ENCODE measurements at places on chromosomes 2 and 18. TPM values are rescaled to one million over a fixed set of nuclear protein-coding genes. Genes with fewer than 3 reads are reported as not detected.

GRCh38 chr18:47284721-47285395 lies 33.4 kb upstream of the SKOR2 start:
- DNase-seq, result no peak

GRCh38 chr2:122105171-122105876 lies 349.9 kb downstream of the TSN start:
- DNase-seq, result no peak

GRCh38 chr2:129757915-129758783 lies 221.3 kb upstream of the RAB6C start:
- DNase-seq, result no peak

- DNase-seq, result peak; percentile 51
These were observed 1.3 kb downstream of the TANC1 start for GRCh38 chr2:158969715-158970240.

DNA sequence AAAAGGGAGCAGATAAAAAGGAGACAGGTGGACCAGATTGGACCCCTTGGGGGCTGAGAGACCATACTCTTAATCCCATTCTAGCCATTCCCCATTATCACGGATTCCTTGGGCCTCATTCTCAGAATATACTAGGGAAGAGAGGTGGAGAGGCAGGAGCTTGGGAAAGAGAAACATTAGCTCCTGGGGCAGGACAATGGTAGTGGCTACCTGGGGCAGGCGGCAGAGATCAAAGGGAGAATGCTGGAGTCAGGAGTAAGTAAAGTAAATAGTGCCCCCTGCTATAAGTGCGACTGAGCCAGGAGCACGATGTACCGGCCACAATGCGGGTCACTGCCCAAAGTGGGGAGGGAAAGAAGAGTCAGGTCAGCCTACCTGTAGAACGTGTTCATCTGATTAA lies 20.4 kb upstream of the IHH start:
- DNase-seq, result no peak

DNA sequence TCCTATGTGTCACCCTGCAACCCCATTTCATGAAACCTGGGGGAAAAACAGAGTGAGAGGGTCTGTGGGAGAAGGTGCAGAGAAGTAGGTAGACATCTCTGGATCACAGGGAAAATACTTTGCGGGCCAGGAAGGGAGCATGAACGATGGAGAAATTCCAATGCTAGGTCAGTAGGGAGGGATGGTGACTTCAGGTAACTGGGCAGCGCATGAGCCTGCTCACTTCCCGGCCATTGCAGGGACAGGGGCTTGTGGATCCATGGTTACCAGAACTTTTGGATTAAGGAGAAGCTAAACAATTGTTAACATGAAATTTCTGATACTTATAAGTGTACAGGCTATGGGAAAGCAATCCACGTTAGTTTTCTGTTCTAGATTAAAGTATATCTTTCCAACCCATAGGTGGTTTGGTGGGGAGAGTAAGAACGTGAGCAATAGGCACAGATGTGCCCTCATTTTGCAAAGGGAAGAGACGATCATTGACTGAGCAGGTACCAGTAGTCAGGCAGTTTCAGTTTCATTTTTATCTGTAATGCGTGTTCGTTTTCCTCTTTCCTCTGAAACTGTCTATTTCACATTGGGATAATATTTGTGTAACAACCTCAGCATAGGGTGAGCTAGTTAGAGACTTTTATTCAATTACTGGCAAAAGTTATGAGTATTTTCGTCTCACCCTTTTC lies 65.0 kb downstream of the NYAP2 start:
- no peak for DNase-seq

- DNase-seq, result no peak
These were observed 49.1 kb upstream of the DOCK10 start for GRCh38 chr2:225091336-225091735.

RSAD2 gene
- total RNA-seq, result 5.4 TPM

CPS1 gene
- total RNA-seq, result 0.68 TPM

ABCG5 gene
- total RNA-seq, result not detected
